NCI-H1092 treated with DMSO at 0.1 percent for 48 hours (cell line): ENCODE measurements at places on chromosomes 1 and 21.
A peak's percentile ranks its signal among the peaks of the same experiment; 100 is the strongest.

GRCh38 chr21:15063814-15064575, 805 bp downstream of the NRIP1 start:
- peak; percentile 30 for DNase-seq

GRCh38 chr1:30523055-30524020, 200.0 kb downstream of the MATN1 start:
- no peak for DNase-seq

- DNase-seq: no peak
Observed at GRCh38 chr1:152481869-152482664, 28.5 kb upstream of the LCE5A start.

DNA sequence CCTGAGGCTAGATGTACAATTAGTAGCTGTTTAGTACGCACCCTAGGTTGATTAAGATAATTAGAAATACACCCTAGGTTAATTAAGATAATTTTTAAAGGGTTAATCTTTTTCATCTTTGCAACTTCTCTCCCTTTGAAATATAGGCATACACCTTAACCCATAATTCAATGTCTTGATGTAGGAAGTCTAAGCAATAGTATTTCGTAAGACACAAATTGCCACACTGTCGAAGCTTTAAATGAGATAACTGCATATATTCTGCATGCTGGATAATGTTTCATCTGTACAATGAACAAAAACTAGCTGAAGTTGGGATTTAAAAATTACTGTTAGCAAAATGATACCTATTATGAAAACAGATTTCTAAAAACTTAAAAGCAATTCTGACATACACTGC, 122.9 kb downstream of the EVI5 start:
- no peak for DNase-seq

GRCh38 chr1:203507759-203508158, 13.8 kb downstream of the OPTC start:
- no peak for DNase-seq

GRCh38 chr1:41713141-41713540, 205.6 kb downstream of the HIVEP3 start:
- no peak for DNase-seq

DNA sequence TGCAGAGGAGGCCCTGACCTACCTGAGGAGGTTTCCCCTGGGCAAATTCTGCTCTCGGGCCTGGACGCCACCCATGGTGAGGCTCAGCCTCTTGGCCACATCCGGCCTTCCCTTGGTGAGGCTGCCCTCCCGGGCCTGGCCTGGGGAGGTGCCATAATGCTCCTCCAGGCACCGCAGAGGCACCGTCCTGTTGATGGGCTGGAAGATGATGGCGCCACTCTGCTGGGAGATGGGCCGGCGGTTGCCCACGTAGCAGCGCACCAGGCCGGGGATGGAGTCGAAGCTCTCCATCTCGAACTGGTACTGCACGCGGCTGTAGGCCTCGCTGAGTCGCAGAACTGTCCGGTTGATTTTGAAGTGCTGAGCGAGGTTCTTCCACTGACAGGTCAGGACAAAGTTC, 92.7 kb downstream of the BCAR3 start:
- no peak for DNase-seq

DNA sequence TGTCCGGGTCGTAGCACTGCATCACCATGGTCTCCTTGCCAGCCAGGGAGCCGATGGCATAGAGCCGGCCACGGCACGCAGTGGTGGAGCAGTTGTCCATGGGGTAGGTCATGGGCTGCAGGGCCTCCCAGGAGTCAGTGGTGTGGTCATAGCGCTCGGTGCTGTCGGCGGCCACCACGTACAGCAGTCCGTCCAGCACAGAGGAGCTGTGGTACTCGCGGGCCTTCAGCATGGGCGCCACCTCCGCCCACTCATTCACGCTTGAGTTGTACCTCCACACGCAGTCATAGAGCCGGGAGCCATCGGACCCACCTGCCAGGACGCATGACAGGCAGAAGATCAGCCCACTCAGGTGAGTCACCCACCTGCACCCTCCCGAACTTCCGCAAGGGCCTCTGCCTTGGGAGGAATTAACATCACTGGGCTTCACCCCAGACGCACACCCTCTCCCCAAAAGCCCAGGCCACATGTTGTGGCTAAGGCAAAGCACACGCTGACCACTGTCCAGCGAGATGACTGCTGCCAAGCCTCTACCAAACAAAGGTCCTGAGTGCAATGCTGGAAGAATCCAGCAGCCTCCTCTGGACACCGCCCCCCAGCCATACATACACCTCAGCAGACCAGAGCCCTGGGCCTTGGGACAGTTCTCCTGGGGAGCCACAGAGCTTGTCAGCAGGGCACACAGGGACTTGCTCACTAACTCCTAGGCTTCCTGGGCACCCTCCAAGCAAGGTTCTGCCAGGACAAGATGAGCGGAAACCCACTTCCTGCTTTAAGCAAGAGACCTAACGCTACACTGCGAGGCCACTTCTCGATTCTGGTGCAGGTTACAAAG, 3.3 kb downstream of the KLHL21 start:
- DNase-seq: no peak

GRCh38 chr1:51070011-51070410, 32.0 kb upstream of the C1orf185 start:
- DNase-seq: peak; percentile 13

GRCh38 chr1:195799016-195799415, 809.2 kb downstream of the KCNT2 start:
- no peak for DNase-seq

- no peak for DNase-seq
Observed at GRCh38 chr1:246631426-246631825, 65.2 kb downstream of the CNST start.

DNA sequence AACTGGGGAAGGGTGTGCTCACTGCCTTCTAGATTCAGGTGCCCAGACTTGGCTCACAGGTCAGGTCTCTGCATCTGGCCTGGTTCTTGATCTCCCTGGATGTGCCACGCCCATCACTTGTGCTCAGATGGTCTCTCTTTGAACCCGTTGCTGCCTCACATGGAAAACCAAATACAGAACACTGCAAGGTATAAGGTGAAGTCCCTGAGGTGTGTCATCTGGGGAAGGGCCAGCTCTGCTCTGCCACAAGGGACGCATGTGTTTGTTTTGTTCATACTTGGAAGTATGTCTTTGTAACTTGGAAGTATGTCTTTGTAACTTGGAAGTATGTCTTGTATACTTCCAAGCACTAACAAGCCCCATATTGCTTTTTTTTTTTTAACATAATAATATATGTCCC, 13.4 kb upstream of the CRNN start:
- no peak for DNase-seq

DNA sequence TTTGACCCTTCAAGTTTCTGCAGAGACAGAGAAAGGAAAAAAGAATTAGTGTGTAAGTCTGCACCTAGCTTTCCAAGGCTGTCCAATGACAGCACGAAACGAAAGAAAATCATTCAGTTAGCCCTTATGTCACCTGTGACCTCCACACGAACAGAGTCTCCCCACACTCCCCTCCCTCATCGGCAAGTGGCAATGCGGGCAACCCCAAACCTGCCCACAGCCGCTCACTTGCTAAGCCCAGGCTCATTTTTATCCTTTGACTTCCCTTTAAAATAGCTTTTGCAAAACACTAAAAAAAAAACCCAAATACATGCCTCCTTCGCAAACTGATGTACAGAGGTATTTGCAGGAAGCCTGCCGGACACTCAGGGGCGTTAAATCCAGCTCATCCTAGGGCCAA, 10.3 kb downstream of the RCC2 start:
- DNase-seq: no peak

DNA sequence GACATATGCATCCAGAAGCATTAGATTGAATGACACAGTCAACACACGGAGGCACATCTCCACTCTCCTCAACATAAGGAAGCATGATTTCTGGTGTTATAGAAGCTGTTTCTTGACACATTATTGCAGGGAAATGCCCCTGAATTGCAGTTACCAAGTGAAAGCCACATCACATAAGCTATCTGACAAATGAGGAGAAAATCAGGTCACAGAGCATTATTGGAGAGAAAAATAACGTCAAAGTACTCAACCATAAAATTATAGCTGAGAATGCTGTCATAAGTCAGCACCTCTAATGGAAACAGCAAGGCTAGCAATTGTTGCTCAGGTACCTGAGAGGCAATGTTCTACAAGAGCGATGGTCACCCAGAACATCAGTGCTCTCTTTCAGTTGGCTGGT, 169.9 kb upstream of the PALMD start:
- no peak for DNase-seq

DNA sequence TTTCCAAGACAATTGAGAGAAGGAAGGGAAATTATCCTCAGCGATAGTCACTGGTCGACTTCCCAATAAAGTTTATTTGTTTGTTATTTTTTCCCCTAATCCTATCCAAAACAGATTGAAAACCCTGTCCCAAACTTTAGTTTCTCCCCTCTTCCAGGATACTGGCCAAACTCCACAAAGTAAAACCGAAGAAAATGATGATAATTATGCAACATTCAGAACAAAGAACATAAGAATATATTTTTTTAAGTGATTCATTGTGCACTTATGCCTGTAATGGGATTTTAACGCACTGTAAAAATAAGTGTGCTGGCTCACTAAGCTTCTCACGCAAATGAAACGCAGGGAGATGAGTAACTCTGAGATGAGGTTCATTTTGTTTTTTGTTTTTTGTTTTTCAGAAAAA, 6.0 kb downstream of the GLIS1 start:
- no peak for DNase-seq

DNA sequence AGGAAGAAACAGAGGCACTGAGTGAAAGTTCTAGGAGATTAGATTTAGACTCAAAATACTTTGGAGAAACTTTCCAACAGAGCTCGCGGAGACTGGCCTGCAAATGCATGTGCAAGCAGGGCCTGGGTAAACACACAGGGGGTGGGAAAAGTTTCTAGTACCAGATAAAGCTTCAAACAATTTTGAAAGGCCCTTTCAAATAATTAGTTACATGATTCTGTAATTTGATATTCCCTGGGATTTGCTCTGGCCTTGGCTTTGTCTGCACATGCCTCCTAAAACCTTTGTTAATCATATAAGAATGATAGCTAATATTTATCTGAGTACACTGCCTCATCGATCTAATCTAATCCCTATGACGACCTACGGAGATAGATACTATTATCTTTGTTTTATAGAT, 31.3 kb downstream of the VTCN1 start:
- no peak for DNase-seq

DNA sequence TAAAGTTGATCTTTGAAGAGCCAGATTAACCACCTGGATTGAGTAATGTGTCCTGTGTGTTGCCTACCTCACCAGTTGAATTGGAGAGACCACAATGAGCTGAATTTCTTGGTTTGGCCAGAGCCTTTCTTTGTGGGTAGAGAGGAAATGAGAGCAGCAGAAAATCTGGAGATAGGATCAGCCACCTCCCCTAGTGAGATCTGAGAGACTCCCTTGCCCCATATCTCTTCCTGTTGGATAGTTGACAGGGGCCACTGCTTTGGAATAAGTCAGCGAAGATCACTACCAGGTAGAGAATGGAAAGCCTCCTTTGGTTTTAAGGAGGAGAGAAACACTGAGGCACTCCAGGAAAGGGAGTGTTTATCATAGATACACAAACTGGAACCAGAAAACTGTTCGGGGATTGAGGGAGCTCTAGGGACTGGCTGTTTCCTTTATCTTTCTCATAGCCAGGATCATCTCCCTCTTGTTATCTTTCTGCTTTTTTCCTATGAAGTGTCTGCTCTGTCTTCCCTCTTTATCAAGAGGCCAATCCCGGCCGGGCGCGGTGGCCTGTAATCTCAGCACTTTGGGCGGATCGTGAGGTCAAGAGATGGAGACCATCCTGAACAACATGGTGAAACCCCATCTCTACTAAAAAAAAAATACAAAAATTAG, 21.3 kb upstream of the ZNF326 start:
- no peak for DNase-seq

GRCh38 chr1:117828201-117828600, 101.2 kb downstream of the GDAP2 start:
- no peak for DNase-seq

DNA sequence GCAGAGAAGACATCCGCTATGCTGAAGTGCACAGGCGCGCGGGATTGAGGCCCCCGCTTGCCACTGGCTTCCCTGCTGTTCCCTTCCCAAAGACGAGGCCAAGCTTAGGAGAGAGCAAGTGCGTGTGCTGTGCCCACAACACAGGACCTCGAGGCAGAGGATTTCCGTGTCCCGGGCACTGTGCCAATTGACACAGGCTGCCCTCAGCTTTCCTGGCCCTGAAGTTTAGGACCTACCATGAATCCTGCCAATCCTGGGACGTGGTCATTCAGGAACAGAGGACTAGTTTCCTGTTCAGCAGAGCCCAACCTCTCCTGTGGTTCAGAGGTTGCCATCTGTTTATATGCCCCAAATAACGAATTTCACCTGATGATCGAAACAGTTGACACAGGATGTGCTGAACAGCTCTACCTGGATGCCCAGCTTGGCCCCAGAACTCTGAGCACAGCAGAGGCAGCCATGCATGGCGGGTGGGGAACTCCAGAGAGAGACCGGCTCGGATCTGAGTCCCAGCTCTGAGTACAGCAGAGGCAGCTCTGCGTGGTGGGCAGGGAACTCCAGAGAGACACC, 22.0 kb downstream of the SLC37A1 start:
- DNase-seq: no peak

DNA sequence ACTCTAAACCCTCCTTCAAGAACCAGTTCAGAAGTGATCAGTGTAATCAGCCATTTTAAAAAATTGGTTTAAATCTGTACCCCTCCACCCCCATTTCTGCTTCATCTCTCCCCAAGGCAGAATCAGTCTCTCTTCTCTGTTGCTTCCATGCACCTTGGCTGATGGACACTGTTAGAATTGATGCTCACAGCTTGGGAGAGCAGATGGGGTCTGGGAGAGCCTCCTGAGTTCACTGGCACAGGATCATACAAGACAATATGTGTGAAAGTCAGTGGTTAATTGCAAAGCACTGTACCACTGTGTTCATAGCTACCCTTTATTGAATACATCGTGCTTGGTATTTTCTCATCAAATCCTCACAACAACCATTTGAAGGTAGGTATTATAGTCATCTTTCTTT, 140.9 kb downstream of the ROR1 start:
- no peak for DNase-seq

- DNase-seq: no peak
Observed at GRCh38 chr1:243471754-243472745, 216.2 kb downstream of the SDCCAG8 start.

DNA sequence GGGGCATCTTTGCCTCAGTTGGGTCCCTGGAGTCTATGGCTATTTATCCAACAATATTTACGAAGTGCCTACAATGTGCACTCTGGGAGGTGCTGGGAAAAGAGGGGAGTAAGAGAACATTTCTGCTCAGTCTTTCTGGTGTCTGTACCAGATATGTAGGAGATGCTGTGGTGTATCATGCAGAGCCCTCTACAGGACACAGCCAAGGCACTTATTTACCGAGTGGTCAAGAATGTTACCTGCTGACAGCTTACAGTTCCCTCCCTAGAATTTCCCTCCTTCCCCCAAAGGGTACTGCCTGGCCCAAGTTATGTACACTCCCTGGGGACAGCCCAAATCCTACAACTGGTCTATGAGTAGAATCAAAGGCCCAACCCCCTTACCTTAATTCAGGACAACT, 177.7 kb downstream of the C1orf94 start:
- DNase-seq: no peak

- no peak for DNase-seq
Observed at GRCh38 chr21:34219334-34220060, 144.3 kb upstream of the KCNE2 start.
